Stomach (tissue), 19 donors: ENCODE measurements at places on chromosomes 5 and 9. TPM values are rescaled to one million over a fixed set of nuclear protein-coding genes. Genes with fewer than 3 reads are reported as not detected.

SEMA6A gene
- 1.4 TPM for polyA plus RNA-seq

DNA sequence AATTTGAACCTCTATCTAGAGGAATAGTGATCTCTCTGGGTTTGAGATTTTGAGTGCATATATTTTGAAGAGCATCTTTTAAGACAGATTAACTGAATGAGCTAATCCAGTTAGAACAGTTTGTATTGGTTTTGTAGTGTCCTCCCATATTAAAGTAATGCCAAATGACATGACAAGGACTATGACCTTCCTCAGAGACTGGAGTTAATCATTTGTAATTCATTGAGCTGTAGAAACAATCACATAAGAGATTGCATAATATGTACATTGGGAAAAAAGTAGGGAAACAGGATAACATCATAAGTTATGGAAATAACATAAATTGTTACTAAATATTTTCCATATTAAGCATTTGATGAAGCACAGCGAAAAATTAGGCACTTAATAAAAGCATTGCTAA lies 45.8 kb upstream of the PRDM9 start:
- DNase-seq = no peak

DNA sequence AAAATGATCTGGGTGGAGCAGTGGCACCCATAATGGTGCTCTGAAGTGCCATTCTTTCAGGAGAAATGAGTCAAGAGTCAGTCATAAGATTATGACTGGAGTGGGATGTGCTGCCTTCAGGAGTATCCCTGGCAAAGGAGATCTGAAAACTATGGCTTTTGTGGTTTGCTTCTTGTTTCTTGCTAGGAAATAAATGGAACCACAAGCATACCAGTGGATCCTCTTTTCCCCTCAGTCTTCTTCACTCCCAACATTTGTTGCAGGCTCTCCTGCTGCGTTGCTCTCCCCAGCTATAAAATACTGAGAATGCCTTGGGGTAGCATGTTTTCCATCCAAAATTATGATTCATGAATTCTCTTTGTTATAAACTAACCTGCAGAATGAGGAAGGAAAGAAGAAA lies 199.1 kb downstream of the NNT start:
- no peak for DNase-seq

- DNase-seq = no peak
These were observed 940.7 kb downstream of the NR2F1-AS1 start for GRCh38 chr5:92640340-92640739.

NEURL1B gene
- 4.2 TPM for polyA plus RNA-seq

TMEM174 gene
- polyA plus RNA-seq = not detected

DNA sequence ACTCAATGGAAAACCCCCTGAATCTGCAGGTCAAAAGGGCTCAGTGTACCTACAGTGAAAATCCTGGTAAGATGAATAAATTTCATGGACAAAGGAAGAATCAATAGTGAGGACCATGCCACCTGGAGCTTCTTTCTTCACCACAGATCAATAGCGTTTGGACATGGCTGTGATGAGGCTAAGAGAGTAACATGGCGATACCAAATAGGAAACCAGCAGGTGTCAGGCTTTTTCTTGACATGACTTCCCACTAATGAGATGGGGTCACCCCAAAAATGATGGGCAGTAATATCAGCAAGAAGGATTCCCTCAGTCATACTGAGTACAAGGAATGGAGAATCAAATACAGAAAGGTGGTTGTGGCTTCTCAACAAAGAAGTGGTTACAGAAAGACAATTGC lies 208.5 kb upstream of the PLPPR1 start:
- no peak for DNase-seq

- DNase-seq = no peak
These were observed 433.0 kb downstream of the DNAH5 start for GRCh38 chr5:13511442-13511841.

FBP1 gene
- polyA plus RNA-seq = 122 TPM

DNA sequence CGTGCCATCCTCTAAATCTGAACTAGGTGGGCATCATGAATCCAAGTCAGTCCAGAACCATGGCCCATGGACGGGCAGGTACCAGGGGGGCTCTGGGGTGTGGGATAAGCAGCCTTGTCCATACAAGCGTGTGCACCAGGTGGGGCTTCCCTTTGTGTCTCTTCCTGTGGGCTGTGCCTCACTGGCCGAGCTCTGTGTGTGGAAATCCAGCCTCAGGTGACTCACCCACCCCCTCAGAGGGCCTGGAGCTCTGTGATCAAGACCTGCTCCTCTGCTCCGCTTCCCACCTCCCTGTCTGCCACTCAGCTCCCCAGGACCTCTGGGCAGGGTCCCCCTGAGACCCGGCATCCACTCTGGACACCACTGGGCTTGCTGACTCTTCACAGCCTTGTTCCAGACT lies 33.0 kb downstream of the GADD45G start:
- no peak for DNase-seq

PCDHA2 gene
- polyA plus RNA-seq = not detected

FRMD3 gene
- 2.7 TPM for polyA plus RNA-seq

UCK1 gene
- polyA plus RNA-seq = 23.2 TPM

- no peak for DNase-seq
These were observed 24.1 kb downstream of the DDX31 start for GRCh38 chr9:132645711-132646110.

UBE2R2 gene
- 28.6 TPM for polyA plus RNA-seq

DNA sequence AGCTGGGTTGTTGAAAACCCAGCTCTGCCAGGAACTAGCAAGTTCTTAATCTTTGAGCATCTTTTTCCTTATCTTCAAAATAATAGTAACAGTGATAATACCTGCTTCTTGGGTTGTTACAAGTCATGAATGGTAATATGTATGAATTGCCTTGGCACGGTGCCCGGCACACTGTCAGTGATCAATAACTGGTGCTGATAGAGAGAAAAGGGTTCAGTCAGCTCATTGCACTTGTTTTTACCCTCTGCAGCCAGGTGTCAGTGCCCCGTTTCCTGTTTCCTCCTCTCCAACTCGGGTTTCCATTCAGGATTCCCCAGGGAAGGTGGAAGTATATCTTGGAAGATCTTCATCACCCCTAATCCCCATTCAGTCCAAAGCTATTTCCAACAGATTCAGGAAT lies 15.8 kb upstream of the NIPAL4 start:
- DNase-seq = no peak

- DNase-seq = no peak
These were observed 46.2 kb upstream of the FCN2 start for GRCh38 chr9:134834217-134834956.

GRCh38 chr5:92956886-92957285 lies 624.1 kb downstream of the NR2F1-AS1 start:
- no peak for DNase-seq
